ENCODE measurements at places on chromosomes 4 and X.

DNA sequence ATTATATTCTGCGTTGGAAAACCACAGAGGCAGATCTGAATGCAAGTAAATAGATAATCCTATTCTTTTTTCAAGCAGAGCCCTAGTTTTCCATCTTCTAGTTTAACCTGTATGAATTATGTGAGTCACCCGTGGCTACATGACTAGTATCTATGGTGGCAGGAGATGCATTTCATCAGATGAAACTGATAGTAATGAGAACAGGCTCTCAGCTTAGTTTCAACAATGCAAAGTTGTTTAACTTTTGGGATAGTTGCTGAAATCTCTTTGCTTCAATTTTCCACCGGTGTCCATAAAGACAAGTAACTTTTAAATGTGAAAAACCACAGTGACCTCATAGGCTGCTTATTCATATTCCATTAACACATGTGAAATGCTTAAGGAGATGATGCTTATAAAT lies 1317.4 kb upstream of the TENM3 start:
- no peak for DNase-seq

GRCh38 chrX:110286106-110286505 lies 31.8 kb downstream of the AMMECR1 start:
- DNase-seq: no peak

GRCh38 chr4:89586864-89587263 lies 250.1 kb downstream of the SNCA start:
- no peak for DNase-seq

- peak; percentile 10 for DNase-seq
Measured at GRCh38 chr4:86595426-86595805, 1.3 kb downstream of the PTPN13 start.

GRCh38 chr4:184282895-184283654 lies 65.4 kb upstream of the ENPP6 start:
- peak; percentile 60 for DNase-seq

GRCh38 chr4:164424846-164425245 lies 329.1 kb upstream of the SMIM31 start:
- no peak for DNase-seq

DNA sequence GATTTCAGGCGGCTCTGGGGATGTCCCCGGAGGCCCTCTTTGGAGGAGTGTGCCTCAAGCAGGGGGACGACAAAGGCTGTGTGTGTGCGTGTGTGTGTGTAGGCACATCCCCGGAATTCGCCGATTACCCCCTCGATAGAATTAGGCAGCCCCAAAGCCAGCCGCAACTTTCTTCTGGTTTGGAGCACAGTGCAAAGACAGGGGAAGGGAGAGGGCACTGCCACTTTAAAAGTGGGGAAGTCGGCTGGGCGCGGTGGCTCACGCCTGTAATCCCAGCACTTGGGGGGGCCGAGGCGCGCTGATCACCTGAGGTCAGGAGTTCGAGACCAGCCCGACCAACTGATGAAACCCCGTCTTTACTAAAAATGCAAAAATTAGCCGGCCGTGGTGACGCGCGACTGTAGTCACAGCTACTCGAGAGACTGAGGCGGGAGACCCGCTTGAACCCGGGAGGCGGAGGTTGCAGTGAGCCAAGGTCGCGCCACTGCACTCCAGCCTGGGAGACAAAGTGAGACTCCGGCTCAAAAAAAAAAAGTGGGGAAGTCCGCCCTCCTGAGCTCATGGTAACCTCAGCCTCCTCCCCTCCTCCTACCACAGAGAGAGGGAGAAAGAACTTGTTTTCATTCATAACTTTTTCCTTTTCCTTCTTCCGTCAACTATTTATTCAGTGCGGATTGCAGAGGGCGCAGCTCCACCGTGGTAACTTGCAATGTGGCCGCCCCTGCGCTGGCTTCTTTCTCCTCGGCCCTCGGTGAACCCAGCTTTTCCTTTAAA lies 2.4 kb downstream of the SPRY1 start:
- DNase-seq: peak; percentile 57
